ENCODE measurements at places on chromosomes 5 and 9. TPM values are rescaled to one million over a fixed set of nuclear protein-coding genes. Genes with fewer than 3 reads are reported as not detected.
A peak's percentile ranks its signal among the peaks of the same experiment; 100 is the strongest.

Gene GNA14
- total RNA-seq = not detected

Gene PCDHGB1
- 2.7 TPM for total RNA-seq

DNA sequence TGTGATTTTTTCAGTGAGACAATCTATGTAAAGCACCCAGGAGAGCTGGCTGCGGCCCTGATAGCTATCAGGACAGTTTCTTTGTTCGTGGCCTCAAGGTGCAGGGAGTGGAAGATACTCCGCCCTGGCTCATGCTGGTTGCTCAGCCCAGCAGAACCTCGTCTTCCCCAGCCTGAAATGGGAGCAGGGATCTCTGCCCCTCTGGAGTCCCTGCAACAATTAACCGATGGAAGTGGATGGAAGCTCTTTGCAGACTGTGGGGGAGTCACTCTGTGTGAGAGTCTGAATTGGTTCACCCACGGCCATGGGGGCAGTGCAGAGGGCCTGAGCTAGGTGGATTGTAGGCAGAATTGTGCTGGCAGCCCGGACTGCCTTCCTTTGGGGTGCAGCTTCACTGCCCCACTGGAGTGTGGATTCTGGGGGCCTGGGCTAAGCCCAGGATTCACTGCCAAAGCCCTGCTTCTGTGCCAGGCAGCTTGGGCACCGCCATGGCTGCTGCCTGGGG is 2.8 kb downstream of the AIF1L start:
- peaks cover 53% of the 10 kb centered on the region for H3K4me1 ChIP-seq
- no peak for DNase-seq

Gene IFNA7
- not detected for total RNA-seq

Gene GHR
- 5.4 TPM for total RNA-seq

DNA sequence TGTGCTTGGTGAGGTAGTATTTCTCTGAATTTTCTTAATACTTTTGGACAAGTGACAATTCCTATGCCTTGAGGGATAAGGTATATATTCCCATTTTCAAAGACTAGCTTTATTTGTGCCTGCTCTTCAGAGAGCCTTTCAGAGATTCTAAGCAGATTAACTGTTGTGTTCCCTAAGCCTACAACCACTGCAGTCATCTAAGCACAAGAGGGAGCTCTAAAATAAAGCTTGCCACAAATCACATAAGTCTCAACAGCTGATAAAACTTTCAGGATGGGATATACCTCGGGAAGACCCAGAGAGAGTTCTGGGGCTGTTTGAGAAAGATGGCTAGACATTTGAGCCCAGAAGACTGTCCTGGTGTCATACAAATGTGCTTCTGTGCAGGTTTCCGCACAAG is 157.3 kb downstream of the CYLC2 start:
- DNase-seq = no peak
- no peak overlapping the region for H3K27ac ChIP-seq
- H3K4me3 ChIP-seq = no peak overlapping the region
- H3K4me1 ChIP-seq = no peaks in the 10 kb centered on the region

DNA sequence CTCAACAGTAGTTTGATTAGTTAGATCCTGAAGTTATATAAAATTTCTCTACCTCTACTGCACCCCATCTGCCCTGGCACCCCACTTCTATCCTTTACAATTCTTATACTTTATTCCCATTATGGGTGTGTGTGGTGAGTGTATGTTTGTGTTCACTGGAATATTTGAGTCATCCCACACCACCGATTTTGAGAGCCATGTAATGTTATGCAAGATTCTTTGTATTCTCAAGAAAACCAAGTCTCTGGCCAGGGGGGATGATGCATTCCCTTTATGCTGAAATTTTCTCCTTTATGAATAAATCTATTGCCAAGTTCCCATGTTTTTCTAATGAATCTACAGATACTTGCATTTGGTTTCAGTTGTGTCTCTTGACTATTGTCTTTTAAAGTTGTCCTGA is 266.8 kb downstream of the ARHGEF28 start:
- no peak for DNase-seq
- H3K4me1 ChIP-seq = peaks cover 19% of the 10 kb centered on the region
- H3K27ac ChIP-seq = peak overlapping the region; percentile 83
- H3K36me3 ChIP-seq = peaks cover 16% of the 10 kb centered on the region

Gene PCDHA13
- total RNA-seq = 1.1 TPM

DNA sequence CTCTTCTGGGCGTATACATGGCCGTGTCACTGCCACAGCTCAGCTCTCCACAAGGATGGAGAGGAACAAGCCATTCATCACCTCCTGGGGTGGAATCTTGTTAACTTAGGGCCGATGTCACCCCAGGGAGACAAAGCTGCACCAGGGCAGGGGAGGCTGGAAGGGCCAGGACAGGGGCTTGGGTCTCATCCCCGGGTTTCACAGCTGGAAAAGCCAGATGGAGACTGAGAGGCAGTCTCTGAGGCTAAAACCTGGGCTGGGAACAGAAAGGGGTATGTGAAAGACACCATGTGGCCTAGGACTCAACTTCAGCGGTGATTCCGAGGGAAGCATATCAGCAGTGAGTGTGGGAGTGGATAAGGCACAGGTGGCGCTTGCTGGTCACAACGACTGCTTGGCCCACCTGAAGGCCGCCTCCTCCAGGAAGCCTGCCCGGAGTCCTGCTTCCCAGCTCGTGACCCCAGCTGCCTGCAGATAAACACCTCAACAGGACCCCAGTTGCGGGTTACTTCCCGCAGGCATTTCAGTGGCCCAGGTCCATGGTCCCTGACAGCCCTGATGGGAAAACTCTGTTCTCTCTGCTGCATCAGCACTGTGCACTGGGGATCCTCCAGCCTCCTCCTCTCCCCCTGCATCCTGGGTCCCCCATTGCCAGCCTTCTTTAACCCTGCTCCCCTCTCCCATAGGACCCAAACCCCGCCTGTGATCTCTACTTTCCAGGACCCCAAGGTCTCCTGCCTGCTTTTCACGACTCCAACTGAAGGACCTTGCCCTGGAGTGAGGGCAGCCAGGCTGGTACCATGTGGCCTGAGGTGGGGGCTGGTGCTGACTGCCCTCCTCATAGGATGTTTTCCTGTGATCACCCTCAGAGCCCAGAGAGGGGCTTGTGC is 51.7 kb upstream of the FCN1 start:
- peak; percentile 72 for DNase-seq
- no peak overlapping the region for H3K27ac ChIP-seq

DNA sequence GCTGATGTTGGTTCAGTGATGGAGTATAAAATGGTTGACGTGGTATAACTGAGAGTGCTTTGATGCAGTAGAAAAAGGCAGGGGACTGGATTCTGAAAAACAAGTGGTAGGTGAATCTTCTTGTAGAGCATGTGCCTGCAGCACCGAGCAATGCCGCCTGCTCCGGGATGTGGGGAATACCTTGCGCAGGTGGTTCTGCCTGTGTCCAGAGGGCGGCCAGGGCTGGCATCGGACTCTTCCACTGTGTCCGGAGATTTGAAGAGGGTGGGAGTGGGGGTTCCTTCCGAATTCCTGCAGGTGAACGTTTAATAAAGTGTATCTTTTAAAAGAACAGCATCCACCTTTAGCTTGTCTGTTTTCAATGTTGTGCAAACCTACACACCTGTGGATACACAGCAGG is 238.0 kb downstream of the FANCC start:
- no peak overlapping the region for H3K4me3 ChIP-seq
- peaks cover 49% of the 10 kb centered on the region for H3K36me3 ChIP-seq
- DNase-seq = no peak
- H3K27ac ChIP-seq = peak overlapping the region; percentile 91
- no peaks in the 10 kb centered on the region for H3K27me3 ChIP-seq
- H3K4me1 ChIP-seq = peaks cover 44% of the 10 kb centered on the region
